ENCODE measurements at places on chromosomes 1 and 21.

- DNase-seq: no peak
Measured at GRCh38 chr1:167276969-167277368, 56.3 kb downstream of the POU2F1 start.

- no peak for DNase-seq
Measured at GRCh38 chr1:243287123-243287460, 31.3 kb downstream of the SDCCAG8 start.

DNA sequence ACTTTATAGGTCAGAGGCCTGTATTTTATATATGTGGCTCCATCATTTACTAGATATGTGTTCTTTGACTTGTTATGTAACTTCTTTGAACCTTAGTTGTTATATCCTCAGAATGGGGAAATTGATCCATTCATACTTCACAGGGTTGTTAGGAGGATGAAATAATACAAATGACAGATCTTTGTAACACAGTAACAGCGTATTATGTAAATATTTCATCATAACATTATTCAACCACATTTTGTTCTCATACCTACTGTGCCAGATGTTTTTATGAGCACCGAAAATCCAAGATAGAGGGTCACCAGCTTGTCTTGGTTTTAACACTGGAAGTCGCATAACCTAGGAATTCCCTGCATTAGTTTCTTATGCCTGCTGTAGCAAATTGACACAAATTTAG is 3.3 kb downstream of the SUCO start:
- DNase-seq: no peak

DNA sequence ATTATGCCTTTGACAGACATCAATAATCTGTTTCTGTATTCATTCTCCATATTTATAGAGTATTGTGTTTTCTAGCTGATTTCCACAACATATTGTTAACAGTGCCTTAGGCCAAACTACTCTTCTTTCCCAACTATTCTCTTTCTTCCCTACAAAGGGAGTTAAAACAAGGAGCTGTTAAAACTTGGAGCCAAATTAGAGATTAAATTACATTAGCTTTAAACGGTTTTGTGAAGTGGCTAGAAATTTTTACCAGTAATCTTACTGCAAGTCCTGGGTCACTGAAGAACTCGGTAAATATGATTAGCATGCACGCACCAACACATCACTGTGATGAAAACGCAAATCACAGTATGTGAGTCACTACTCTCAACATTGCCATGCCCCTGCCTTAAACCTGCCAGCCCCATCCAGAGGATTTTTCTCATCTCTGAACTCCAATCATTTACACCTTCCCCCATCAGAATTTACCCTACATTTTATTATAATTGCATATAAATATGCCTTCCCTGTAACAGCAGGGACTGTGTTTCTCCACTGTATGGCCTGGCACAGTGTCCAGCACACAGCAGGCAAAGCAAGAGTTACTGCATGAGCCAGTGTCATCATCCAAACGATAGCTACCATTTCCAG is 1.5 kb upstream of the PRDX6 start:
- no peak for DNase-seq

DNA sequence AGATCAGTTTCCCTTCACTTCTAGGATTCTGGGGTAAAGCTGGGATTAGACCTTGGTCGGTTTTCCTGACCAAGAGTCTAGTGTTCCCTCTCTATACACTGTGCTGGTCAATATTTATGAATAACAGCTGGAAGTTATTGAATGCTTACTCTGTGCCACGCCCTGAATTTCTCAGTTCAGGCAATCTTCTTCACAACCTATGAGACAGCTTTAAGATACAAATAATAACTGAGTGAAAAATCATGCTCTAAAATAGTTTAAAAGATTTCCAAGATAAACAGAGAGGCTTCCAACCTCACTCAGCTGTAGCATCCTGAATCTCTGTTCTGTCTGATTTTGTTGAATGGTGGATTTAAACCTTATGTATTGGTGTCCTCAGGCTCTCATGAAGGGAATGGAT is 72.2 kb downstream of the GNG12 start:
- no peak for DNase-seq

- DNase-seq: no peak
Measured at GRCh38 chr1:229305392-229305791, 34.5 kb downstream of the RAB4A start.

- no peak for DNase-seq
Measured at GRCh38 chr1:47507881-47508701, 70.2 kb downstream of the FOXD2 start.

DNA sequence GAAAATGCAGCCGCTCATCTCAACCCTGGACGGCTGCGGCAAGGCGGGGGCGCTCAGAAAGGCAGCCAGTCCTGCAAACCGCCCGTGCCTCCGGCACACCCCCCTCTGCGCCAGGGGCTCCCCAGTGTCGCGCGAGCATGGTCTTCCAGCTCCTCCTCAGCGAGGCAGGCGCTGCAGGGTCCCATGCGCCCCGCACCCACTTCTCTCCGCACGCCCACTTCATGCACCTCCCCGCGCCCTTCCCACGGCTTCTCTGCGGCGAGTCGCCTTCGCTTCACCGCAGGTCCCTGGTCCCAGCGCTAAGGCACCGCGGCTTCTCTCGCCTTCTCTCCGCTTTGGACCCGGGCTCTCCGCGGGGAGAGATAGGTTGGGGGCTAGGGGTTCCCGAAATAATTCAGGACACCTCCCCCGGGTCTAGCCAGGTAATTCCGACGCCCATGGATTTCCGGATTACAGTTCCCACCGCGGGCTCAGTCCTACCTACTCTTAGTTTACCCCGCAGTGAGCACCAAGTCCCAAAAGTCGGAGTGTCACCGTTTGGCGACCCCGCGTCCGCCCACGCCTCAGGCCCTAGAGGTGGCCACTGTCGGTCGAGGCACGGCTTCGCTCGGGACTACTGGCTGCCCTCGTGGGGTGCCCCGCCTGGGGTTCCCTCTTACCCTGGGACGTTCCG is 67.5 kb downstream of the SYT2 start:
- DNase-seq: no peak

DNA sequence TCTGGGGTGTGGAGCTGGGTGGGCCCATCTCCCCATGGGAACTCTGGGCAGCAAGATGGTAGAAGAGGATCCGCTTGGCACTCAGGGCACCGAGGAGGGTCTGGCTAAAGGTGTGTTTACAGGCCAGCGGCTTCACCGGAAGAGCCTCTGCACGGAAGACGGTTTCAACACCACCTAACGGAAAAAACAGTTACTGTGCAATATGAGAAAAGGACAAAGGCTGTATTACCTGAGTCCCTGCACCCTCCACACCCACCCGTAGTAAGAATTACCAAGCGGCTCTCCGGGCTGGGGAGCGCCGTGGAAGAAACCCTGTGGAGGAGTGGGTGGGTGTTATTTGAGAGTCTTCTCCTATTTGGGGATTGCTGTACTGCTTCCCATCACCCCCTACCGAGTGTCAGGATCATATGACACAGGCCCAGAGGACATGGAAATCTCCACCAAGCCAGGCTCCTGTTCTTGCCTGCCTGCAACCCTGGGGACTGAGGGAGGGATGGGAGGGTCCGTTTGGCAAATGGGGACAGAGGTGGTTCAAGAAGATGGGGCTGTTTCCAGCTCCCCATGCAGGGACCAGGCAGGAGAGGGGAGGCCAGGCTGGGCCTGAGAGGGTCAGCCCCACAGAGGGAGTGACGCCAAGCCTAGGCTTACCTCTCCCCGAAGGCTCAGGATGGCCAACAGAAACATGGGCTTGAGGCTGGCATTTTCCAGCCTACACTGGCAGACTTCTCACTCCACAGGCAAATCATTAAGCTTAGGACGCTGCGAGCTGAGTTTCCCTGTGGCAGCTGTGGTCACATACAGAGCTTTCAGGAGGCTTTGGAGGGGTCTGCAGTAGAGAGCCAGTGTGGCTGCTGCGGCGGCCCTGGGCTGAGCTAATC is 203.5 kb upstream of the TMEM51 start:
- no peak for DNase-seq
